NCI-H1417 treated with DMSO at 0.1 percent for 48 hours (cell line): ENCODE measurements at places on chromosomes 5 and 9.

- no peak for DNase-seq
These were observed 42.1 kb downstream of the CMYA5 start for GRCh38 chr5:79731775-79732174.

DNA sequence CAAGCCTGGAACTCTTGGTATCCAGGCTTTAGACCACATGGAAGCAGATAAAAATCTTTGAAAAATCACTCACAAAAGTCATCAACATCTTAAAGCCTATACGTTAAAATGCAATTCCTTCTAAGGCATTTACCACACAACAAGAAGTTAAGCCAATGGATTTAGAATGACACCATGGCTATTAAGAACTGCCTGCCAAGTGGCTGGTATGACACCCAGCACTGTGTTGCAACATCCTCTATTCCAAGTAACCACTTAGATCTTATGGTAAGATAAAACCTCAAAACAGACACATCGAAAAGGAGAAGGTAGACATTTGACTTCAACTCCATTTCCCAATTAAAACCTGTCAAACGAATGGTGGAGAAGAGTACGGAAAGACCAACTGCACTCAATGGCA lies 344.2 kb upstream of the SLC30A5 start:
- DNase-seq: no peak

DNA sequence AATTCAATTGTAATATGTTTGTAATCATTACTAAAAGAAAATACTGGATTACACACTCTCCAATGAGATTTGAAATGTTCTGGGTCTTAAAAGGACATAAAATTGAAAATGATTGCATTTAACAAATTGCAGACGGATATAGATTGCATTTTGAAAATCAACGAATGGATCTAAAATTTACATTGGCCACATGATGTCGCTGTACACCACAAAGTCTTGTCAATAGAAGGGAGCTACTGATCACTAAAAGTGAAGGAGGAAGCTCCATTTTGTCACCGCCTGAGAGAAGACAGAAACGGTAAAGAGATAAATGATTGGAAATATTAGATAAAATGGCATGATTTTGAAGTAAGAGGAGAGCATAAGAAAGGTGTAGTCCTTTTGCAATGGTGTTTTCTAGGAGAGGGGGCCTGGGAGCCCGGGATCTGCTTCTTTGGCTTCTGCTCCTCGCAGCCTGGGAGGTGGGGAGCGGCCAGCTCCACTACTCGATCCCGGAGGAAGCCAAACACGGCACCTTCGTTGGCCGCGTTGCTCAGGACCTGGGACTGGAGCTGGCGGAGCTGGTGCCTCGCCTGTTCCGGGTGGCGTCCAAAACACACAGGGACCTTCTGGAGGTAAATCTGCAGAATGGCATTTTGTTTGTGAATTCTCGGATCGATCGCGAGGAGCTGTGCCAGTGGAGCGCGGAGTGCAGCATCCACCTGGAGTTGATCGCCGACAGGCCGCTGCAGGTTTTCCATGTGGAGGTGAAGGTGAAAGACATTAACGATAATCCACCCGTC lies at the start of gene PCDHA1:
TSS of gene PCDHA1 (plus strand) at position 236 of the 782 bp plus-strand sequence.
- DNase-seq: no peak

- DNase-seq: peak; percentile 1
These were observed 333.7 kb downstream of the ELAVL2 start for GRCh38 chr9:23492126-23493002.
